NCI-H1930 (cell line): ENCODE measurements at places on chromosomes 3 and 15.

GRCh38 chr3:122233101-122233952 is 49.9 kb downstream of the CASR start:
- no peak for DNase-seq

DNA sequence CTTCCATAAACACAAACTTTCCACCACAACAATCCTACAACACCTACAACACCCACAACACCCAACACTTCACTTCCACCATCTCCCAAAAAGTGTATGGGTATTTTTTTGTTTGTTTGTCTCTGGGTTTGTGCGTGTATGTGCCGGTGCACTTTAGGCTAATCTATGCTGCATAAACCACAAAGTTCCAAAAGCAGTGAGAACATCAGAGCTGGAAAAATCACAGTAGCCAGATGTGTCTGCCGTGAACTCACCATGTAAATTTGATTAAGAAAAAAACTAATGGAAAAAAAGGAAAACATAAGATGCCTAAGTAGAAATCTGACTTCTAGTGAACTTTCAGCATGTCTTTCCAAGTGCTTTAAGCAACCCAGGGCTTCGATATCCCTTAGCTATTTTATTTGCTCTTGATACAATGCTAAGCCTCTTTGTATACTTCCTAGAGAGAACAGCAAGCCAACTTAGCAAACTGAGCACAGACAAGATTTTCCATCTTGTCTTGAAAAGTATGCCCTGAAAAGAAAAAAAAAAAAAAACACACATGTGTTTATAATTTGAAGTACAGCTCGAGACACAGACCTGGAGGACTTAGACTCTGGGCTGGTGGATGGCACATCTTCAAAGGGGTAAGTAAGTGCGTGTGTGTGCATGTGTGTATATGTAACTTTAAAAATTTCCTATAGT is 91.4 kb downstream of the WWTR1 start:
- DNase-seq: no peak

- DNase-seq: no peak
These were observed 2.6 kb downstream of the PCSK6 start for GRCh38 chr15:101486696-101487459.

DNA sequence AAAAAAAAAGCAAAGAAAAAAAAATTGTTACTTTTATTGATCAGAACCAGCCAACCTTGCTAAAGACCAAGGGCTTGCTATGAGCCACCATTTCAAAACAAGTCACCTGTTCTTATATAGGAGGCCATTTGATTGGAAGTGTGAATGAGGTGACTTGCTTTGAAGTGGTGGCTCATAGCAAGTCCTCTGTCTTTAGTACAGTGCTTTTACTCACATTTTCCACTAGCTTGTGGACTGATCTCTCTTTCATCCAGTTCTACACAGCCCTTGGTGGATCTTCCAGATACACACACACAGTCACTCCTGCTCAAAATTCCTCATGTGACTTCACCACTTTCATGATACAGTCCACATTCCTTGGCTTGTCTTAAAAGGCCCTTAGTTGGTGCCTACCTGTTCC is 13.5 kb downstream of the CLSTN2 start:
- DNase-seq: no peak

GRCh38 chr15:45165536-45165935 is 22.2 kb downstream of the SHF start:
- DNase-seq: no peak

- DNase-seq: no peak
These were observed 342.6 kb downstream of the MFSD1 start for GRCh38 chr3:159144472-159144871.

DNA sequence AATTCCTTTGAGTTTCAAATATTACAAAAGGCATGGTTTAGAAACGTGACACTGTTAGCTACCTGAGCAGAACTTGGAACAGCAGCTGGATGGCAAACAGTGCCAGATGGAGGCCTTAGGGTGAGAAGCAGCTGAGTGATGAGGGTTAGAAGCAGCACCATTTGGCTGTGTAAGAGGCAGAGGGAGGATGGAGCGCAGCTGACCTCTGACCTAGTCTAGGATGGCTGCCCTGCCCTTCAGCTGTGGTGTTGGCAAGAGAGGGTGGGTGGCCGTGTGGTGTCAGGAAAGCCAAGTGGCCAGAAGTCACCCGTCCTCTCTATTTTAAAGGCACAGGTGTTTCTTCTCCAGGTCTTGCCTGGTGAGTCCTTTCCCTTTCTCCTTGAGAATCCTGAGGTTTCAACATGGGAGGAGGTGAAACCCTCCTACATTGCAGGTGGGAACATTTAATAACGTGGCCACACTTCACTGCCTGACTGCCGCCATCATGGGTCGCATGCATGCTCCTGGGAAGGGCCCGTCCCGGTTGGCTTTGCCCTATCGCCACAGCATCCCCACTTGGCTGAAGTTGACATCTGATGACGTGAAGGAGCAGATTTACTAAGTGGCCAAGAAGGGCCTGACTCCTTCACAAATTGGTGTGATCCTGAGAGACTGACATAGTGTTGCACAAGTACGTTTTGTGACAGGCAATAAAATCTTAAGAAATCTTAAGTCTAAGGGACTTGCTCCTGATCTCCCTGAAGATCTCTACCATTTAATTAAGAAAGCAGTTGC is 17.6 kb downstream of the BCL2L10 start:
- no peak for DNase-seq

- DNase-seq: no peak
These were observed 15.5 kb downstream of the RABL3 start for GRCh38 chr3:120726791-120727190.

DNA sequence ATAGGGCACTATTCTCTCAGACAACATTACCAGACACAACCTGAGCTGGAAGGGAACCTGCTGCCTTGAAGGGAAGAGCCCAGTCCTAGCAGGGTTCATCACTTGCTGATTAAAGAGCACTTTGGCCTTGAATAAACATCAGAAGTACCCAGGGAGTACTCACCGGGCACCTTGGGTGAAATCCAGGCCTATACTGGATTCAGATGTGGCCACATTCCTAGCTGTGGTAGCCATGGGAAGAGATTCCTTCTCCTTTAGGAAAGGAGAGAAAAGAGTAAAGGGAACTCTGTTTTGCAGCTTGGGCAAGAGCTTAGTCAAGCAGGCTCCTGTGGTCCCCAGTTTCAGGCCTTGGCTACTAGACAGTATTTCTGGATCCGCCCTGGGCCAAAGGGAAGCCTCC is 195.0 kb downstream of the SPATA16 start:
- DNase-seq: no peak

DNA sequence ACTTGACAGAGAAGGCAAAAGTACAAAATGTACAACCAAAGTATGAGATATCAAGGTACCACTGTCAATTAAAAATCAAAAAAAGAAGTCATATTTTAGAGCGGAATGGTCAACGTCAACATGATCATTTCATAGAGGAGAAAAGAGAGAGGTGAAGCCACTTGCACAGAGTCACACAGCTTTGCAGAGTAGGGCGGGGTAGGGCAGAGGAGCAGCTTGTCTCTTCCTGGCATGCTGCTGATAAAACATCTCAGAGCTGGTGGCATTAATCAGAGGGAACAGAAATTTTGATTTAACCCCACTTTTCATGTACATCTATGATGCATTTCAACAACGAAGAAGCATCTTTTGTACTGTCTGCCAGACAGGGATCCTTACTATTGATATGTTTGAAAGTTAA is 5.2 kb upstream of the IGF1R start:
- no peak for DNase-seq

GRCh38 chr3:163622384-163622783 is 1455.9 kb downstream of the SI start:
- no peak for DNase-seq

- no peak for DNase-seq
These were observed 17.6 kb downstream of the CALML4 start for GRCh38 chr15:68187559-68187958.

DNA sequence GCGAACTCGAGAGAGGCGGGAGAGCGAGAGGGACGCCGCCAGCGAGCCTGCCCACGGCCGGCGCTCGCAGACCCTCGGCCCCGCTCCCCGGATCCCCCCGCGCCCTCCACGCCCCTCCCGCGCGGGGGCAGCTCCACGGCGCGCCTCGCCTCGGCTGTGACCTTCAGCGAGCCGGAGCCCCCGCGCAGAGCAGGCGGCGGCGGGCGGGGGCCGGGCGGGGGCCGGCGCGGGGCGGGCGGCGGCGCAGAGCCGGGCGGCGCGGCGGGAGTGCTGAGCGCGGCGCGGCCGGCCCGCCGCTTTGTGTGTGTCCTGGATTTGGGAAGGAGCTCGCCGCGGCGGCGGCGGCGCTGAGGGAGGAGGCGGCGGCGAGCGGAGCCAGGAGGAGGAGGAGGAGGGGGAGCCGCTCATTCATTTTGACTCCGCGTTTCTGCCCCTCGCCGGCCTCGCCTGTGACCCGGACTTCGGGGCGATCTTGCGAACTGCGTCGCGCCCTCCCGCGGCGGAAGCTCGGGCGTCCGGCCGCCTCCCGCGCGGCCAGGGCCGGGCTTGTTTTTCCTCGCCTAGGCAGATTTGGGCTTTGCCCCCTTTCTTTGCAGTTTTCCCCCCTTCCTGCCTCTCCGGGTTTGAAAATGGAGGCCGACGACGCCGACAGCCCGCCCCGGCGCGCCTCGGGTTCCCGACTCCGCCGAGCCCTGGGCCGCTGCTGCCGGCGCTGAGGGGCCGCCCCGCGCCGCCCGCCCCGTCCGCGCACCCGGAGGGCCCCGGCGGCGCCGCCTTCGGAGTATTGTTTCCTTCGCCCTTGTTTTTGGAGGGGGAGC is 524 bp downstream of the IGF1R start:
- no peak for DNase-seq

GRCh38 chr3:195558602-195559001 is 15.5 kb upstream of the PPP1R2 start:
- DNase-seq: peak; percentile 34

DNA sequence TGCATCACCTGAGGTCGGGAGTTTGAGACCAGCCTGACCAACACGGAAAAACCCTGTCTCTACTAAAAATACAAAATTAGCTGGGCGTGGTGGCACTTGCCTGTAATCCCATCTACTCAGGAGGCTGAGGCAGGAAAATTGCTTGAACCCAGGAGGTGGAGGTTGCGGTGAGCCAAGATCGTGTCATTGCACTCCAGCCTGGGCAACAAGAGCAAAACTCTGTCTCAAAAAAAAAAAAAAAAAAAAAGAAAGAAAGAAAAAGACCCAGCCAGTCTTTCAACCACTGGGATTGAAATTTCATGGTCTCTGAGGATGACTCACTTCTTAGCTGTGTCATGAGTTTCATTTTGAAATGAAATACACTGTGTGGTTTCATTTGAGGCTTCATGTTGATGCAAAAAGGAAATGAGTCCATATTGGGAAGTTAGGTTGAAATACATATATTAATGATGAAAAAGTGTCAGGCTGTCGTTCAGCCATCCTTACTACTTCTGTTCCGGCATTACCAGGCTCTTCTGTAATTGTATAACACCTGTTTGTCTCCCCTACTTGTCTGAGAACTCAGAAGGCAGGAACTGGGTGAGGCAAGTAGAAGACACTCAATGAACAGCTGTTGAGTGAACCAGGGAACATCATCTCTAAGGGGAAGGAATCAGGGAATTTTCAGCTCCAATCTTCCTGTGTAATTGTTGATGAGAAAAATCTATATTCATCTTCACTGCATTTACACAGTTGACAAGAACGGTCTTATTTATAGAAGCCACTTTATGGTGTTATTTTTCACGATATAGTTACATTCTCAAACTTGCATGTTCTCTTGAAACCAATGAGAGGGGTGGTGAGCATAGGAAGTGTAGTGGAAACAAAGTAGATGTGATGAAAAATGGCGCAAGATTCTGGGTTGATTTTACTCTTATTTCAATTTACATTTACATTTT is 87.4 kb downstream of the NFKBIZ start:
- no peak for DNase-seq

DNA sequence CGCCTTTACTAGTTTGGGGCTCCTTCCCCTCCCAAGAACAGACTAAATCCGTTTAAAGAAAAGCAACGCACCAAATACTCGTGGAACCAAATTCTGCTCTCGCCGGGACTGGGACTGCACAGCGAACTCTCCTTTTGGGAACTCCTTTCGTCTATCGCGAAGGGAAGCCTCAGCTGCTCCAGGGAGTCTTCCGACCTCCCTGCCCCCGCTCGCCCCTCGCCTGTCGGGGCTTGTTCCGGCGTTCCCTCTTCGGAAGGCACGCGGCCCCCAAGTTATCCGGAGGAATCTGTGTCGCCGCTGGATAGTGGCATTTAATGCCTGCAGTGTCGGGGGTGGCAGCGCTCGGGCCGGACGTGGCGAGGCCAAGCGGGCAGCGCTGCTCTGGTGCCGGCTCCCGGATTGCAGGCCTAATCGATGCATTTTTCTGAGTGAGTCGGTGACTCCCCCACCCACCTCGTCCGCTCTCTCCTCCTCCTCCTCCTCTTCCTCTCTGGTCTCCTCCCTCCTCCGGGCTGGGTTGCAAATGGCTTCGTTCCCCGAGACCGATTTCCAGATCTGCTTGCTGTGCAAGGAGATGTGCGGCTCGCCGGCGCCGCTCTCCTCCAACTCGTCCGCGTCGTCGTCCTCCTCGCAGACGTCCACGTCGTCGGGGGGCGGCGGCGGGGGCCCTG is at the start of gene TRIM71:
Gene TRIM71, plus strand, starts transcription at position 440 of the 671 bp plus-strand sequence. Its CDS starts 84 bp downstream, at position 524.
- no peak for DNase-seq

DNA sequence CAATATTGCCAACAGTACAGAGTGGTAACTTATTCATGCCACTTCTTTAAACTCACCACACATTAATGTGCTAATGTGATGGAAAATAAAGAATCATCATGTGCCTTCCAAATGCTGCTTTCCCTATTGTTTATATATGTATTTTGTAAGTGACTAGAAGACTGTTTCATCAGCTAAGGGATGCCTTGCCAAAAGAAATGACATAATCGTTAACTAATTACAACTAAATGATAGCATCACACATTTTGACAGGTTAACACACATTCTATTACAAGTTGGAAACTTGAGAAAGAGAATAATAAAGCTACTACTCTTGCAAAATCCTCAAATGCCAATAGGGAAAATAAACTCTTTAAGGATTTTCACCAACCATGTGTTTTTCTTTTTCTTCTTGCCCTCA is 329.9 kb upstream of the AGTR1 start:
- no peak for DNase-seq

DNA sequence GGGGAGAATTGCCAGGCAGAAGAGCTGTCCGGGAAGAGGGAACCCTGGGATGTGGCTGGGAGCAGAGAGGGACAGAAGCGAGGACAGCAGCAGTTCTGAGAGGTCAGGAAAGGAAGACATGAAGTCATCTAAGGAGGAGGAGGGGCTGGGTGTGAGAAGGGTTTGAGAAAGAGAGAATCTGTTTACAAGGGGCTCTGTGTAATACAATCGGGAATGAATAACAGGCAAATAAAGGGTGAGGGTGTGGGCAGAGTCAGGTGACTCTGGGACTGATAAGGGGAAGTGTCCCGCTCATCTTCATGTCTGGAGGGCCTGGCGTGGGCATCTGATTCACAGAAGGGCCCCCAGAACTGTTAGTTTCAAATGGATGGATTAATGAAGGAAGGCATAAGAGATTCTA is 191.3 kb downstream of the XXYLT1 start:
- no peak for DNase-seq
